Activated CD8-positive, alpha-beta memory T cell treated with anti-CD3 and anti-CD28 coated beads for 4 hours (primary cell): ENCODE measurements at places on chromosomes 12 and 14.

GRCh38 chr14:101364503-101365328 is 196.6 kb upstream of the DIO3 start:
- DNase-seq: no peak

DNA sequence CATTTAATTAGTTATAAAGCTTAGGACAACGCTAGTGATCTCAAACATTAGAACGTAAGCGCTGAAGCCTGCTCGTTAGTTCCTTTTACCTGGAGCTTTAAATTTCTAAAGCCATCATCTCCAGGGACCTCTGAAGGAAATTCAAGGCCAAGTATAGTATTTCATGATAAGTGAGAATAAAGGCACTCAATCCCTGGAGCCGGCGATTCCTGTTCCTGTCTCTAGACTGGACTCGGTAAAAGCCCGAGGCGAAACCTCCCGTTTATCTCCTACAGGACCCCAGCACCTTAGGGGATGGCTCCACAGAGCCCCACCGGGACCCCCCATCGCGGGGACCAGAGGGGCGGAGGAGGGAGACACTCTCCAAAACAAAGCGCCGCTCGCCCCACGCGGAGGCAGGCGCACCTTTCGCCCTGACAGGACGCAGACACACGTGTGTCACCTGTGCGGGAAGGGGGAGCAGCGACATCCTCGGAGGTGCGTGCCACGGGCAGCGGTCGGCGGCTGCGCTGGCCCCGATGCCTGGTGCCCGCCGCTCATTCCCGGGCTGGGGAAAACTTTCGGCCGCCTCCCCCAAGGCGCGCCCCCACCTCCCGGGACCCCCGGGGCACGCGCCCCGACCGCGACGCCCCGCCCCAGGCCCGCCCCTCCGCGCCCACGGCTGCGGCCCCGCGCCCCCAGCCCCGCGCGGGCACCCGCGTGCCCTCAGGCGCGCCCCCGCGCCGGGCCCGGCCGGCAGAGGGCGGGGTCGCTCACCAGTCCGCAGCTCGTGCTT is 678 bp downstream of the RPS6KA5 start:
- peak; percentile 31 for DNase-seq

GRCh38 chr14:60974090-60974651 is 6.7 kb downstream of the TRMT5 start:
- no peak for DNase-seq

- no peak for DNase-seq
Observed at GRCh38 chr12:52015532-52016041, 8.8 kb downstream of the TAMALIN start.

- DNase-seq: no peak
Observed at GRCh38 chr12:25771041-25771440, 187.4 kb upstream of the RASSF8 start.

GRCh38 chr12:16166563-16167470 is 110.7 kb downstream of the SLC15A5 start:
- no peak for DNase-seq

DNA sequence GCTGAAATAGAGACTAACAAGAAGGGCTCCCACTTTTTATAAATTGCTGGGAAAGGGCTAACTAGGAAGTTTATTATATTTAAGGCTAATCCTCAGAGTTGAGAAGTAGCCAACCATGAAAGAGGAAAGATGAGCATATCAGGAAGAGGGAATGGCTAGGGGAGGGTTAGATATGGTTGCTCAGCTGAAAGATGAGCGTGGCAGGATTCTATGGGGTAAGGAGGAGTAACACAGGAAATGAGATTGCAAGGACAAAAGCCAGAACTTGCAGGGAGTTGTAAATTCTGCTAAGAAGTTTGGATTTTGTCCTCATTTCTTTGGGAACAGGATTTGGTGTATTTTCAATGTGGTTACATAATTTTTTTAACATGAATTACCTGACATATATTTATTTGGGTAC is 127.4 kb upstream of the ATP2B1 start:
- DNase-seq: no peak

DNA sequence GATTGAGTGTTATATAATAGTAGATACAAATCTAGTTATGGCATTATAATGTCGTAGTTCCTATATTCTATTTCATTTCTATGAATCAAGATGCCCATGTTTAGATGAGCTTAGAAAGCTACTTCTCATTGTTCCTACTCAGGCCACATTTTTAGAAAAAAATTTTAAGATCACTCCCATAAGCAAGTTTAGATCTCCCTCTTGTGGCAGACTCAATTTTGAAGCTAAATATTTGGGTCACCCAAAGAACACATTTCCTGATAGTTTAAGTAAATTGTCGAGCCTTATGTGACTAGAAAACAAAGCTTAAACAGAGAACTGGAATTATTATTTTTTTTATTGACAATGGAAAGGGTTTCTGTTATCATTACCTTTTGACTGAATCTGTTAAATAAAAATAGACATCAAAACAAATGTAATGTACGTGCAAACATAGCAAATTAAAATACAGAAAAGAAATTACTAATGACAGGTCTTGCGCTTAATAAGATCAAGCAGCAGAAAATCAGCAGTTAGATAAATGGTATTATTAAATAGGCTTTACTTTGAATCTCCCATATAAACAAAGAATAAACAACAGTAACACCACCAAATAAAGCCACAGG is 180.2 kb downstream of the ACSS3 start:
- DNase-seq: no peak

DNA sequence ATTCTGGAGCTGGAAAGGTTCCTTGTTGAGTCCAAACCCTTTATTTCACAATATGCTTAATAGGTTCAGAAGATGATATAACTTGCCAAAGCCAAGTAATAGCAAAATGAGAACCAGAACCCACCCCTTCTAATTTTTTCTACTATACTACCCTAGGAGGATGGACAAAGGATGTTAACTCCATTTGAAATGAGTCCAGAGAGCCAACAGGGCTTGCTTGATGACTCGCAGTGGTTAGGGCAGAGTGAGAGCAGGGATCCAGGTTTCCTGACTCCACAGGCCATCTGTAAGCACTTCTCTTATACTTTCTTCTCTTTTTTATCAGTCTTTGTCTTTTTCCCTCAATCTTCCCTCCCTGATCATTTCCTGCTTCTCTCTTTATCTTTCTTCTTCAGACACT is 668.1 kb downstream of the MED13L start:
- no peak for DNase-seq

DNA sequence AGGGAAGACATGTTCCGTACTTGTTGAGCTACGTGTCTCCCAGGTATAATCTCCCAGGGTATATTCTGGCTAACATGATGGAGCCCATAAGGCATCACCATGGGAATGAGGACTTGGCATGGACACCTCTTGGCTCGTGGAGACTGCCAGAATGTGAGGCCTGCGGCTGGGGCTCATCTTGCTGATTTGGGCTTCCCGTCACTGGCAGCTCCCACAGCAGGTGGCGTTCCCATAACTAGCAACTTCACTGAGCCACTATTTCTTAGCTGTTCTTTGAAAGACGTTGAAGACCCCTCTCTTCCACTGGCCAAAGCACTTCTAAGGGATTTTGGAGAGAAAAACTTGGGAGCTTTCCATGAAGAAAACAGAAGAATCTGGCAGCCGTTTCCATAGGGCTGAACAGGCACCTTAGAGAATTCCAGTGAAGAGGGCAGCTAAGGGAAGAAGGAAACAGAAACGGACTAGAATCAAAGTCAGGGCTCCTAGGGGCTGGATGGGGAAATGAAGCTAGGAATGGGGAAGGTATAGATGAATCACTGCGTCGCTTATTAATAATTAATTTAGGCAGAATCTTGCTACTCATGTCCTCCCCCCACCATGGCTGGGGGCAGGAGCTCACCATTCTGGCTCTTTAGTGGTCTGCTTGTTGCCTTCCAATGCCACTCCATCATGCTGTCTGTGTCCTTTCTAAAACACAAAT is 39.7 kb upstream of the FOS start:
- DNase-seq: no peak

GRCh38 chr12:67873355-67873754 is 115.9 kb upstream of the IFNG-AS1 start:
- DNase-seq: no peak

DNA sequence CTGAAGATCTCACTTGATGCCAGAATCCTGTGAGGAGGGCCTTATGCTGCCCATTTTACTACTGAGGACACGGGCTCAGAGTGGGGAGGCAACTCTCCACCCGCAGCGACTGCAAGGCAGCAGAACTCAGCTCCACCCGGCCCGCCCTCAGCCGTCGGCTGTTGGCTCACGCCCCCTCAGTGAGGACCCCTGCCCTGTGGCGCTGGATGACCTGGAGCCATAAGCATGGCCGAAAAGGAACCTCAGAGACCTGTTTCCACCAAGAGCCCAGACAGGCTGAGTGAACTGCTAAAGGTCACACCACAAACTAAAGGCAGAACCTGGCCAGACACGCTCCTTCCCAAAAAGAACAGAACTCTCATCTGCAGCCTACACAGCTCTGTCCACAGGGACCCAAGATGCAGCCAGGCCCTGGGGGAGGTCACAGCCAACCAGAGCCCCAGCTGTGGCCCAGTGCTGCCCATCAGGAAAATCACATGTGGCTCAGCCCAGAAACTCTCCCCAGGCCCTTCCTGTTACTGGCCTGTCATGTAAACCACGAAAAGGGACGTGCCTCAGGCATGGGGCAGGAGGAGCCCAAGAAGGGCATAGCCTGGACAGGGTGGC is 32.8 kb downstream of the CCNK start:
- DNase-seq: no peak

DNA sequence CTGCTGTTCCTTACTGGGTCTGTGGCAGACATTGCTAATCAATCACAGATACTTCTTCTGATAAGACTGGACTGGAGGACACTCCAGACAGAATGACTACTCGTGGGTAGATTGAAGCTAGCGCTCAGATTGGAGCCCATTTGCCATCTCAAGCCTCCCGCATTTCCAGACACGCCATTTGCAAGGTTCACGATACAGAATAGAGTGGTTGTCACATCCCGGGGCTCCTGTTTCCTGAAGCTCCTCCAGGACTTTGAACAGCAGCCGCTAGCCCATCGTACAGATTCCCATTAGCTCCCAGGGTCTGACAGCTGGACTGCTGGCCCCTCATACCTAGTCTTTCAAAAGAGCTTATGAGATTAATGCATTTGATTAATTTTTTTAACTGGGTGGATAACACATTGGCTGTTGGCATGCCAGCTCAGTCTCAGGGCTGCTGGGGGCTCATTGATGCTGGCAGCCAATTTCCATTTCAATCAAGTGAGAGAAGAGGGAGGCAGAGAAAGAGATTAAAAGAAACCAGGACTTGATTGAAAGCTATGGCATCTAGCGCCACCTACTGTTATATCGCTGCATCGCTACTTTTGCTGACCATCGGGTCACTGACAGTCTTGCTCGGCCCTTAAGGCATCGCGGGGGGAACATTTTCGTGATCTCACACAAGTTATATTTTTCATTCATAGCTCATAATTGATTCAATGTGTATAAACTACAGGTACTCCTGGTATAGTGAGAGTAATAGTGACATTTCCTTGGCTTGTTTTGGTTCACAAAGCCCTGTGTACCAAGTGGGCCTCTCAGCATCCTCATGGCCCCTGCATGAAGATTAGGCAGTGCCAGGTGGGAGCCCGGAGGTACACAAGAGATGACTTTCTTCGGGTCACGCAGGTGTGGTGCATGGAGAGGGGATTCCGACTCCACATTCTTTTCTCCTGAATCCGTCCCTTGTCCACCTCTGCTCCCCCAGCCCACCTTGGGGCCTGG is 78.6 kb downstream of the CCDC60 start:
- DNase-seq: no peak

- no peak for DNase-seq
Observed at GRCh38 chr12:126534495-126534894, 1469.3 kb downstream of the AACS start.

GRCh38 chr12:12123036-12123604 is 52.4 kb downstream of the BCL2L14 start:
- no peak for DNase-seq

GRCh38 chr14:53751650-53752049 is 205.0 kb downstream of the BMP4 start:
- DNase-seq: no peak

DNA sequence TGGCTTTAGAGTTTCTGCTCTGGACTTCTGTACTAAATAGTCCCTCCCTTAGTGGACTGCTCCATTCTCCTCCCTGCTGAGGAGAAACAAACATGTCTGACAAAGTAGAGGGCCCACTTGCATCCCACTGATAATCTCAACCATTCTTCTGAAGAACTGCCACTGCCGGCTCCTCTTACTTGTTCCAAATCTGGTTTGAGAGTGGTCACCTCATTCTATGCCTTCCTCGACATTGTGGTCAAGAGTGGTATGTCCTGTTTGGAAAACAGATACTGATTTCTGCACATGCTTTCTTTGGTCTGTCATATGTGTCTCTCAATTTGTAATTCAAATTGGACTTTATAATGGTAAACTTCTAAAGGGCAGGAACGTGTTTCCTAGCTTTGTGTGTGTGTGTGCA is 36.3 kb upstream of the PLEKHA5 start:
- no peak for DNase-seq

DNA sequence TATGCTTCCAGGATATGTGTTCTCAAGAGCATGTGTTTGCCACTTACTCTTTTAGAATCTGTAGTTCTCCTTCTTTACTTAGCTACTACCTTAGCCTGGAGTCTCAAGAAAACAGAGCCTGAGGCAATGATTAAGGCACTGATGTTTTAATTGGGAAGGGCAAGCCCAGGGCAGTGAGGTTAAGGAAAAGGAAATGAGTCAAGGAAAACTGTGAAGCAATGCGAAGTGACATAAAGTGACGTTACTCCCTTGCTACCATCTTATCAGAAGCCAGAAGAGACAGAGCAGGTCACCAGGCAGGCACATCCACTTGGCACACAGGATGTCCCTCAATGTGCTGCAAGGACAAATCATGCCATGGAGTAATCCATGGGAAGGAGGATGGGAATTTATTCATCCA is 11.3 kb upstream of the EML5 start:
- DNase-seq: no peak

DNA sequence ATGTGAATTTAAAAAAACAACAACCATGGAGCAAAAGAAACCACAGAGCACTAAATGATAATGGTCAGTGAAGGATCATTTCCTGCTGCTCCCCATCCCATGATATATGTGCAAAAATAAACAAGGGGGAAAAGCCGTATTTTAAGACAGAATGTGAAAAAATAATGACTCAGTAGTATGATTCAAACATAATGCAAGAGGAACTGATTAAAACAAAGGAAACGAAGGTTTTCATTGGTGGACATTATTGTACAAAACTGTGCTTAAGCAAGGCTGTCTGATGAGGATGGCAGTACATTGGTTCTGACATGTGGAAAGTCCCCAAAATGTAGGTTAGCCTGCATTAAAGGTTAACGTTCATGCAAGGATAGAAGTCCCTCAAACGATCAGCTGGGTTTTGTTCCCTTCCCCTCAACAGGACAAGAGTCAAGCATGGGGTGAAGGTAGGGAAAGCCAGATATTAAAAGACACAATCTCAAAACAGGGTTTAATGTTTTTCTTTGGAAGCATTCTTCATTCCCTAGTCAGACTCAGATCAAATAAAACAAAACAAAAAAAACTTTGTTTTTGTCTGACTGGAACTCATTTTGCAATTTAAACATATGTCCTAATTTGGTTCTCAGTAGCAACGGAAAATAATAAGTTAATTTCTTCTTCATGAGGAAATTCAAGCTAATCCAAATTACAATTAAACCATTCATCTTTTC is 26.3 kb upstream of the PTGDR start:
- DNase-seq: no peak

GRCh38 chr14:101202627-101203404 is 299.3 kb upstream of the RTL1 start:
- no peak for DNase-seq

- no peak for DNase-seq
Observed at GRCh38 chr14:101440496-101440895, 120.8 kb upstream of the DIO3 start.

GRCh38 chr12:29054858-29055663 is 94.0 kb upstream of the FAR2 start:
- no peak for DNase-seq

- no peak for DNase-seq
Observed at GRCh38 chr12:80217011-80217535, 117.7 kb downstream of the OTOGL start.

- DNase-seq: no peak
Observed at GRCh38 chr12:110421159-110421661, 17.7 kb upstream of the ANAPC7 start.
